ENCODE measurements at places on chromosomes 3 and 15. TPM values are rescaled to one million over a fixed set of nuclear protein-coding genes. Genes with fewer than 3 reads are reported as not detected.

The SCAMP5 gene
- polyA plus RNA-seq, result 12.8 TPM

- DNase-seq, result no peak
Measured at GRCh38 chr15:66644000-66644787, 57.8 kb upstream of the SMAD6 start.

The SLC4A7 gene
- 44.4 TPM for polyA plus RNA-seq

GRCh38 chr3:7749931-7750695 is 751.5 kb upstream of the LMCD1 start:
- DNase-seq, result no peak

GRCh38 chr3:99529265-99529664 is 109.1 kb upstream of the COL8A1 start:
- no peak for DNase-seq

DNA sequence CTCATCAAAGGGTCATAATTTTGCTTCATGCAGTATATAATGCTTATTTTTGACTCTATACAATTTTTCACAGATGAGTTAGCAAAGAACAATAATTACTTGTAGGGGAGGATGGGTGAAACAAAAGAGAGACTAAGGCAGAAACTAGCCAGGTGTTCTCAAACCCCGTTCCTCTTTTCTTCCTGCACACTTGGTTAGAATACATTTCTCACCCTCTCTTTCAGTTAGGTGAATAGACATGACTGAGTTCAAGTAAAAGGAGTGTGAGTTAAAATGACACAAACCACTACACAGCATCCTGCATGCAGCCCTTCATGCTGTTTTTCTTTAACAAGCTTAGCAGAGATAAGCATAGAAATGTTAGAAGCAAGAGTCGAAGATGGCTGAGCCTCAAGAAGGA is 922.2 kb downstream of the TBL1XR1 start:
- no peak for DNase-seq

DNA sequence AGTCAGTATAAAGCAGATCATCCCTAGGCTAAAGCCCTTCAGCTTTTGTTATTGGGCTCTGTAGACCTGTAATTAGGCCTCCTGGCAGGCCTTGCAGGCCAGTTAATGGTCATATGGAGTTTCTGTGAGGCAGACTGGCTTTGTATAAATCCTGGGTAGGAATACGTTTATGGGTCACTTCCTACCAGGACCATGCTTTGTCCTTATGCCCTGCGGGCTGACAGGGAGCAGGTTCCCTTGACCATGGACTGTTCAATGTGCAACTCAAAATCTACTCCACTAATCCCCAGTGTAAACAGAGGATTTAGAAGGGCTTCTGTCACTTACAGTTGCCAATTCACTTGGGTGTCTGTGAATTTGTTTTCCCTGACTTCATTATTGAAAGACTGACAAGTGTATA is 202.7 kb upstream of the MLF1 start:
- DNase-seq, result no peak

The FBXL22 gene
- 0.26 TPM for polyA plus RNA-seq

The SHC4 gene
- 0.38 TPM for polyA plus RNA-seq

The AADACL2 gene
- polyA plus RNA-seq, result not detected

The GPR176 gene
- polyA plus RNA-seq, result 60.0 TPM

All from GM23338 (cell line).